ENCODE measurements at places on chromosomes 1 and 21.
A peak's percentile ranks its signal among the peaks of the same experiment; 100 is the strongest.

GRCh38 chr1:20587661-20588053 lies 1.2 kb upstream of the CDA start:
- DNase-seq = no peak

GRCh38 chr21:36792505-36792967 lies 93.6 kb downstream of the SIM2 start:
- no peak for DNase-seq

DNA sequence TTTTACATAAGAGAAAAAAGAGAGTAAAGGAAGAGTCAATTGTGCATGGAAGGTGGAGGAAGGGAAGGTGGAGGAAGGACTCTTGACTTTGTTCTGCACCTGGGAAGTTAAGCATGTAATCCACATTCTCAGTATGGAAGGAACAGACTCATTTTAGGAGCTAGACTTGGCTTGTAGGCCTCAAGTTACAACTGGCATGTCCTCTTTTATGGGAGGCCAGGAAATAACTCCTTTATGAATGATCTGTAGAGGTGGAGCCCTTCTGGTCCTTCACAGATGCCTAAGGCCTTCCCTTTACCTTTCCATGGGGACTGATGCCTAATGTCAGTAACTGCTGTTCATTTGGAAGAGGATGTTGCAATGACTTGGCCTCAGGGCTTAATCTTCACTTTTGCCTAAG lies 29.4 kb upstream of the CCSAP start:
- no peak for DNase-seq

DNA sequence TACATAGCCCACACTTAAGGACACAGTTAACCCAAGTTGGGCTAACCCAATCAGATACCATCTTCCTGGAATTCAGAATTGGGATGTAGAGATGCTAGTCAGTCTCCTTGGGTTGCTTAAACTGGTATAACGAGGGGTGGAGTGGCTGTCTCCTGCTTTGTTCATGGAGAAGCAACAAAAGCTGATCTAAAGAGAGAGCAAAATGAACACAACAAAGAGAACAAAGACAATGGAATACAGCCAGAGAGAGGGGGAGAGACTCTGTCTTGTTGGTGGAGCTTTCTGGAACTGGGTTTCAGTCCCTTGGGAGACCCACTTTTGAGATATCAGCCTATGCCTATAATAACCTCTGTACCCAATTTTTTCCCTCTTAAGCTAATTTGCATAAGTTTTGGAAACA lies 138.1 kb downstream of the ATG4C start:
- DNase-seq = no peak

DNA sequence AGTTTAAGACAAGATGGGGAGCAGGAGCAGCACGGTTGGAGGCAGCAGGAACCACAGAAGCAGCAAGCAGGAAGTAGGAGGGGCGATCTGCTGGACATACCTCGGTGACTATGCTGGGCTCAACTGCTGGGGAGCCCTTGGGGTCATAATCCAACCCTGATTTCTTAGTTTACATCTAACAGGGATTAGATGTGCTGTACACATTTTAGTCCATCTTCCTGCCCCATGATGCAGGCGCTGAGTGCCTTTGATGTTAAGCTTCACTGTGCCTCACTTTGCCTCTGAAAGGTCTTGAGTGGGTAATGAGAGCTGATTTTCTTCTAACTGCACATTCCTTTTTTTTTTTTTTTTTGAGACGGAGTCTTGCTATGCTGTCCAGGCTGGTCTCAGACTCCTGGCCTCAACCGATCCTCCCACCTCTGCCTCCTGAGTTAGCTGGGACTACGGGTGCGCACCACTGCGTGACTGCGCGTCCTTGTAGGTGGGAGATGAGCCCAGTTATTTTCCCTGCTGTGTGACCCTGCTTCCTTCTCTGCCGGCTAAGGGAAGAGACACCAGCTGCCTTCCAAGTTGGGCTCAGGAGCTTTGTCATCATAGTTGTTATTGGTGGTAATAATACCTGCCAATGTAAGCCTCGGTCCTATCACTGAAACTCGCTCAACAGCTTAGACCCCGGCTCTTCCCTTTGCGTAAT lies 1.1 kb upstream of the RCAN3 start:
- no peak for DNase-seq

- DNase-seq = no peak
Observed at GRCh38 chr1:20242890-20243479, 47.7 kb upstream of the VWA5B1 start.

DNA sequence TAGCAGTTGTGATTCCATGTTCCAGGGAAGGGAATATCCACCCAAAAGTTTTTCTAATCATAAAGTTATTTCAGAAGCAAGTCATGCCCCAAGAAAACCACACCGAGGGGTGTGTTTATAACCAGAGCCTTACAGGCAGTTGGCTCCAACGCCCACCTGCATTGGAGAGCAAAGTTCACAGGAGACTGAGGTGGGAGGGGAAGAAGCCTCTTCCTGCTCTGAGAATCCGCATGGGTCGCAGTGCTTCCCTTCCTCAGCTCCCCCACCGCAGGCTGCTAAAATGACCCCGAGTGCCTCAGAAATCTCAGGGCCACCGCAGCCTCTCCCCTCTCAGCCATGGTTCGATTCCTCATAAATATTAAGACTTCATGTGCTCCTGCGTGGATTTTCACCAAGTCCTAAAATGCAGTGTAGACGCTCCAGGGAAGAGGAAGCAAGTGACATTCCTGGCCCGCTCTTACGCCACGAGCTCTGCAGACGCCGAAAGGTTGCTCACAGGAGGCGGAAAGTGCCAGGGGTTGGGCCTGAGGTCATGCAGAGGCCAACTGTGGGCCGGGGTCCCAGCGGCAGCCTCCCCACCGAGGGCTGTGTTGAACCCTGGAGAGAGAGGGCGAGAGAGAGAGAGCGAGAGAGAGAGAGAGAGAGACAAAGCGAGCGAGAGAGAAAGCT lies 13.4 kb upstream of the SPSB1 start:
- no peak for DNase-seq

- DNase-seq = no peak
Observed at GRCh38 chr1:231611111-231611510, 15.5 kb upstream of the DISC1 start.

GRCh38 chr1:89171067-89171438 lies 4.8 kb downstream of the GBP7 start:
- DNase-seq = no peak

- no peak for DNase-seq
Observed at GRCh38 chr1:25795946-25796810, 3.8 kb upstream of the SELENON start.

DNA sequence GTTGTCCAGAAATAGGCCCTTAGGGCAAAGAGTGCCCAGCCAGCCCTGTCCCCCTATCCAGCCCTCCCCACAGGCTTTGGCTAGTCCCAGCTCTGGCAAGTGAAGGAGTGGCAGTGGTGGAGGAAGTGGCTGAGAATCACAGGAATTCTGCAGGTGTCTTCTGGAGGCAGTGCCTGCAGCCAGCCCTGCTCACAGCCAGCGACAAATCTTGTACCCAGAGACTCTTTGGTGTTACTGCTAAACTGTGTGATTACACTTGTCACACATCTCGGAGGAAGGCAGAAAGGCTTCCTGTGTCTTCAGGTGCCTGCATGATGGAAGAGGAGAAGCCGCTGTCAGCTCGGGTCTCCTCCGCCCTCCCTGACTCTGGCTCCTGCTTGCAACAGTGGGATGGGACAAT lies 71.6 kb upstream of the GRIK3 start:
- no peak for DNase-seq

GRCh38 chr21:42426876-42427480 lies 23.3 kb downstream of the UBASH3A start:
- DNase-seq = no peak

GRCh38 chr1:84721152-84721551 lies 30.9 kb upstream of the SSX2IP start:
- DNase-seq = no peak

GRCh38 chr1:159941591-159942560 lies 3.5 kb downstream of the IGSF9 start:
- DNase-seq = no peak

DNA sequence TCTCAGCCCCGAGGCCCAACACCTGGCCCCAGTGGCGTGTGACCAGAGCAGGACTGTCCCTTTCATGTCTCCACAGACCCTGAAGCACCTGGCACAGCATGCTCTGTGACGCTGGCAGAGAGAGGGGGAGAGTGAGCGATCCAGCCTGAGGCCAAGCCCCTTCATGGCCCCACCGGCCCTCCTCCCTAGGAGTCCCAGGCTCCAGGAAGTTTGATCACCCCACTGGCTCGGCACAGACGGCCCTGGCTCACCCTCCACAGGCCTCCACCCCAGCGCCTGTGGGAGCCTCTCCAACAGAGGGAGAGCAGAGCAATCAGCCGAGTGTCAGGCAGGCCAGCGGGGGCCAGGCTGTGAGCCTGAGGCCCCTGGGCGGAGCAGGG lies 11.0 kb downstream of the SH3BGRL3 start:
- DNase-seq = no peak

DNA sequence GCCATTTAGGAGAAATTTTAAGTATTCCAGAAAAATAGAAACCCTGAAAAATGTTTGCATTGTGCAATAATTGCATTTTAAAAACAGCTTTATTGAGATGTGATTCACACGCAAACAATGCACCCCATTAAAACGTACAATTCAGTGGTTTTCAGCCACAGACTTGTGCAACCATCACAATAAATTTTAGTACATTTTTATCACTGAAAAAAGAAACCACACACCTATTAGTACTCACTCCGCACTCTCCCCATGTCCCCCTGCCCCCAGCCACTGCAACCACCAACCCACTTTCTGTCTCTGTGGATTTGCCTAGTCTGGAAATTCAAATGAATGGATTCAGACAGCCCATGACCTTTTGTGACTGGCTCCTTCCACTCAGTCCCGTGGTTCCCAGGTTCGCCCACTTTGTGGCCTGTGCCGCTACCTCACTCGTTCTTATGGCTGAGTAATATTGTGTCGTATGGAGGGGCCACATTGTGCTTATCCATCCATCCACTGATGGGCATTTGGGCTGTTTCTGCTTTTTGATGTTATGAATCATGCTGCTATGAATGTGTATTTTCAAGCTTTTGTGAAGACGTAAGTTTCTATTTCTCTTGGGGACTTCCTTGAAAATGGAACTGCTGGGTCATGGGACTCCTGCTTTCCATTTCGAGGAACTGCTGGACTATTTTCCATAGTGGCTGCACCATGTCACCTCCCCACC lies 147.7 kb upstream of the ARHGEF16 start:
- DNase-seq = peak; percentile 62

DNA sequence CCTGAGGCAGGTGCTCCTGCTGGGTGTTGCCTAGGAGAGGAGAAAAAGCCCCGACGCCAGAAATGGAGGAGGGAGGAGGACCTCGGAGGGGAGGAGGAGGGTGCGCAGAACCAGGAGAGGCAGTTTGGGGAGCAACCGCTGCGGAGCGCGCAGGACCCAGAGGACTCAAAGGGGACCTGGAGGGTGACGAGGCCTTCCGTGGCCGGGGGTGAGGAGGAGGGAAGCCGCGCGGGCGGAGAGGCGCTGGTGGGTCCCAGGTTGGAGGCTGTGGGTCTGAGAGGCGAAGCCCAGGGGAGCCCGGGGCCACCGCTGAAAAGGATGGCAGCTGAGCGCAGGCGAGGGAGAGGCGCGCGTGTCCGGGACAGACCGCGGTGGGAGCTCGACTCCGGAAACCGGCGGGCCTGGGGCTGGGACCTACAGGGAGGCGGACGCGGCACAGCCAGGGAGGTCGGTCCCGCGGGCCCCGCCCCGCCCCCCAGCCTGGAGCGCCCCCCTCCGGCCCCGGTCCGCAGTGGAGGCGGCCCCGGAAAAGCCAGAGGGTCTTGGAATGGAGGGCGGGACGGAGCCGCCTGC lies 15.1 kb downstream of the RNF223 start:
- no peak for DNase-seq

- DNase-seq = peak; percentile 79
Observed at GRCh38 chr1:77473690-77474089, 191.9 kb downstream of the AK5 start.

All from GM04503 (cell line).